ENCODE measurements at places on chromosomes 7 and 10. TPM values are rescaled to one million over a fixed set of nuclear protein-coding genes. Genes with fewer than 3 reads are reported as not detected.

C10orf67 gene
- total RNA-seq: 0.16 TPM

ARMC3 gene
- 5.1 TPM for total RNA-seq

CTAGE15 gene
- 0.47 TPM for total RNA-seq

MINDY4 gene
- total RNA-seq: 5.3 TPM

GNG11 gene
- 4.5 TPM for total RNA-seq

RTKN2 gene
- total RNA-seq: 7.5 TPM

All from occipital lobe (tissue), 3 donors.